RCC 7860 (cell line): ENCODE measurements at places on chromosomes 16 and 17.

DNA sequence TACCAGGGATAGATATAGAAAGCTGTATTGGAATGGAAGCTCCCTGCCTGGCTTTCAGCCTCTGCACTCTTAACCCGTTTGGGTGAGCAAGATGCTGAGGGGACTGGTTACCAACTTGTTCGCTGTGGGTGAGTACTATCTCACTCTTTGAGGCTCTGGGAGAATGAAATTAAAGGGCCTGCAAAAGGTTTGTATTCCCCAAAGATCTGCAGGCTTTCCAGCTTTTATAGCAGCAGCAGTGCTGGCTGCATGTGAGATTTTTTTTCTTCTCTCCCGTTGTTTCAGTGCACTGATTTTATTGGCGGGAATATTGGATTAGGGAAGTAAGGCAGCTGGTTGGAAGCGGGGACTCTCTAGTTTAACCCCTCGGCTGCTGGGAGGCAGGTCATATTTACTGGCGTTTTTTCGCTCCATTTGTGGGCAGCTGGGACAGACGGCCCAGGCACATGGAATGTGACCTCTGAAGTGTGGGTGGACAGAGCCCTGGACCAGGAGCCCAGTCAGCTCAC, 30.9 kb downstream of the C17orf75 start:
- DNase-seq: no peak

- no peak for DNase-seq
Observed at GRCh38 chr16:50278251-50278650, 11.9 kb downstream of the ADCY7 start.

GRCh38 chr17:53191878-53192277, 630.8 kb upstream of the KIF2B start:
- DNase-seq: no peak

- DNase-seq: peak; percentile 59
Observed at GRCh38 chr17:40026816-40027613, 11.8 kb downstream of the CSF3 start.

DNA sequence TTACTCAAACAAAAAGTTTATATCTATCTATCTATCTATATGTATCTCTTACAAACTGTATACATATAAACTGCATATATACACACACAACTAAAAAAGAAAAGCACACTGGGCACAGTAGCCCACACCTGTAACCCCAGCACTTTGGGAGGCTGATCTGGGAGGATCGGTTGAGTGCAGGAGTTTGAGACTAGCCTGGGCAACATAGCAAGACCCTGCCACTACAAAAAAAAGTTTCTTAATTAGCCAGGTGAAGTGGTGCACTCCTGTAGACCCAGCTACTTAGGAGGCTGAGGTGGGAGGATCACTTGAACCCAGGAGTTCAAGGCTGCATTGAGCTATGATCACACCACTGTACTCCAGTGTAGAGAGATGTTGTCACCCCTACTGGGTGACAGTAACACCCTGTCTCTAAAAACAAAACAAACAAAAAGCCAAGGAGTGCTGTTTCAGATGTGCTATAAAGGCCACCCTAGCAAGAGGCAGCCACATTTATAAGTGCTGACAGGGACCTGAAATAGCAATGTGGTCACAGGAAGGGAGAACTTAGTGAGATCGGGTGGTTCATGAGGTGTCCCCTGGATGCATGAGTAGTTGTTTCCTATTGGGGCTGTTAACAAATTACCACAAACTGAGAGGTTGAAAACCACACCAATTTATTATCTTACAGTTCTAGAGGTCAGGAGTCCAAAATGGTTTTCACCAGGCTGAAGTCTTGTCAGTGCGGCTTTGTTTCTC, 4.8 kb downstream of the CD2BP2 start:
- no peak for DNase-seq

DNA sequence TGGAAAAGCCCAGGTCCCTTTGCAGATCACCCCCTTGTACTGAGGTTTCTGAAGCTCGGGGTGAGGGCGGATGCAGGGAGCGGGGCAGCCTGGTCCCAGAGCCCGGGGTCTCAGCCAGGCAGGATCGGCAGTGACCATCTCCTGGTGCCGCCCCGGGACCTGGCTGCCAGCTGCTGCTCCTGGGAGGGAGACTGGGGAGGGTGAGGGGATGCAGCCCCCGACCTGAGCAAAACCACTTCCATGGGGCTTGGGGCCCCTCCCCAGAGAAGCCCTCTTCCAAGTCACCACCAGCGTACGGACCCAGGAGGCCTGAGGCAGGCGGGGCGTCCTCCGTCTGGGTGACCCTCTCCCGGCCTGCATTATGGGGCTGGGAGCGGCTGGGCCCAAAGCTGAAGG, 14.8 kb downstream of the CD7 start:
- no peak for DNase-seq

- DNase-seq: peak; percentile 33
Observed at GRCh38 chr17:37743875-37744632, 805 bp downstream of the HNF1B start.

GRCh38 chr17:16676676-16677268, 13.3 kb upstream of the CCDC144A start:
- DNase-seq: no peak

DNA sequence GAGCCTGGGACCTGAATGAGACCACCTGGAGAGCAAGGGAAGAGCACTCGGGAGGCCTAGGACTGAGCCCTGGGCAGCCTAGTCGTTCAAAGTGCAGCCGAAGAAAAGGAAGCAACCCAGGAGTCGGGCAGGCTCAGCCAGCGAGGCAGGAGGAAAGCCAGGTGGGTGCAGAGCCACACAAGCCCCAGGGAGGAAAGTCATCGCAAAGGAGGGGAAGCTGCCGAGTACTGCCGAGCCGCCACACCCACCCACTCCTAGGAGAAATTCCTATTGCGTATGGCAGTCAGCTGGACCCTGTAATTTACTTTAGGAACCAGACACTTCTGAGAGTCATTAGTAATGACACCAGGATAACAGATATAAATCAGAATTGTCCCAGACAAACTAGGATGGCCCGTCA, 187.6 kb downstream of the KATNIP start:
- DNase-seq: no peak

- no peak for DNase-seq
Observed at GRCh38 chr16:53734908-53735307, 31.0 kb downstream of the FTO start.

GRCh38 chr17:82217530-82218204, 5.0 kb upstream of the CCDC57 start:
- DNase-seq: peak; percentile 91

GRCh38 chr16:2243781-2244180, 7.5 kb downstream of the DNASE1L2 start:
- DNase-seq: no peak

DNA sequence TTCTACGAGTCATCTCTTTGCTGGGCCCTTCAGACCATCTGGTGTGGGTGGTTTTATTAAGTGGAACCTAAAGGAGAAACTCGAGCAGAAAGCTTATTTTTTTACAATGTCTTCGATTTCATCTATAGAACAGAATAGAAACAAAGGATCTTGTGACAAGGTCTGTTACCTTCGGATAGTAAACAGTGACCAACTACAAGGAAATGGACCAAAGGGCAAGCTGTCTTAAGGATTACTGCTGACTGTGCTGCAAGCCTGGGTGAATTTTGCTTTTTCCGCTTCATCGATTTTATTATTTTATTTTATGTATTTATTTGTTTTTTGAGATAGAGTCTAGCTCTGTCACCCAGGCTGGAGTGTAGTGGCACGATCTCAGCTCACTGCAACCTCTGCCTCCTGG, 348.9 kb upstream of the ERCC4 start:
- no peak for DNase-seq

GRCh38 chr17:82503728-82504308, 15.7 kb upstream of the FOXK2 start:
- no peak for DNase-seq
